ENCODE measurements at places on chromosomes 1 and 21.

GRCh38 chr1:31580513-31580870 is 4.2 kb downstream of the TINAGL1 start:
- no peak for DNase-seq

DNA sequence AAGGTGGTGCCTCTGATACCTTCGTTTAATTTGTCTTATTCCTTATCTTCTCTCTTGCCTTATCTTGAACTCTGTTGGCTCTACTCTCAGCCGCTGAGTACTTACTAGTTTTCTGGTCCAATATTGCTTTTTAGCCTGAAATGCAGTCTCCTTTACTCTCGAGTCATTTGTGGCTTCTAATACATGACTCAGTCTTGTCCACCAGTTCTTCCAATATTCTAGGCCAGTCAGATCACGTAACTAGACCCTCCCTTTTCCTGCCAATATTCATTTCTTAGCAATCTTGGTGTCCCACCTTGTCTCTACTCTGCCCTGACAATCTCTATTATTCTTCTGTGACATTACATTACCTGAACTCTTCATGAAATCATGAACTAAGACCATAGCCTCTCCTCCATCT is 555.8 kb downstream of the DPYD start:
- DNase-seq, result no peak

DNA sequence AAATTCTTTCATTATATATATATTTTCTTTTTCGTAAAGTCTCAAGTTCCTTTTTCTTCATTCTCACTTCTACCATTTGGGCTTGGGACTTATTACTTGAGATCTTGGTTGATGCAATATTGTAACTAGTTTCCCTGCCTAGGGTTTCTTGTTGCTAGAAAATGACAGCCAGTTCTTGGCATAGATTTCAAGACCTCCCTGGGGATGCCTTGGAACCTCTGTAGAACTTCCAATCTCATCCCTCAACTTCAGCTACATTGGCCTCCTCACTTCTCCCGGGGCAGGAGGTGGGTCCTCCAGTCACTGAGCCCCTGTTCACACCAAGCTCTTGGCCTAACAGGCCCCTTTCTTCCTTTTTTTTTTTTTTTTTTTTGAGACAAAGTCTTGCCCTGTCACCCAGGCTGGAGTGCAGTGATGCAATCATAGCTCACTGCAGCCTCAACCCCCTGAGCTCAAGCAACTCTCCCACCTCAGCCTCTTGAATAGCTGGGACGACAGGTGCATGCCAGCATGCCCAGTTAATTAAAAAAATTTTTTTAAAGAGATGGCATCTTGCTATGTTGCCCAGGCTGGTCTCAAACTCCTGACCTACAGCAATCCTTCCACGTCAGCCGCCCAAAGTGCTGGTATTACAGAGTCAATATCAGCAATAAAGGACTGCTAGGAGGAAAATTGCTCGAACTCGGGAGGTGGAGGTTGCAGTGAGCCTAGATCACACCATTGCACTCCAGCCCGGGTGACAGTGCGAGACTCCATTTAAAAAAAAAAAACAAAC is 33.1 kb downstream of the MAP3K7CL start:
- DNase-seq, result no peak

DNA sequence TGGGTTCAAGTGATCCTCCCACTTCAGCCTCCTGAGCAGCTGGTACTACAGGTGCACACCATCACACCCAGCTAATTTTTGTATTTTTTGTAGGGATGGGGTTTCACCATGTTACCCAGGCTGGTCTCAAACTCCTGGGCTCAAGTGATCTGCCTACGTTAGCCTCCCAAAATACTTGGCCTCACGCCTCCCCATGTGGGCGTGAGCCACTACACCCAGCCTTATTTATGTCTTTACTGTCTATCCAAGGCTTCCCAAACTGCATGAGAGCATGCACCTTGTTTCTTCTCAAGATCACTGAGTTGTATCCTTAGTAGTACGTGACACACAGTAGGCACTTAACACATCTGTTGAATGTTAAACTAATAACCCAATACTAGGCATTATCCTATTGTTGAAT is 14.2 kb downstream of the WASF2 start:
- DNase-seq, result no peak

- DNase-seq, result no peak
Observed at GRCh38 chr1:49416758-49417157, 607.0 kb downstream of the AGBL4 start.

DNA sequence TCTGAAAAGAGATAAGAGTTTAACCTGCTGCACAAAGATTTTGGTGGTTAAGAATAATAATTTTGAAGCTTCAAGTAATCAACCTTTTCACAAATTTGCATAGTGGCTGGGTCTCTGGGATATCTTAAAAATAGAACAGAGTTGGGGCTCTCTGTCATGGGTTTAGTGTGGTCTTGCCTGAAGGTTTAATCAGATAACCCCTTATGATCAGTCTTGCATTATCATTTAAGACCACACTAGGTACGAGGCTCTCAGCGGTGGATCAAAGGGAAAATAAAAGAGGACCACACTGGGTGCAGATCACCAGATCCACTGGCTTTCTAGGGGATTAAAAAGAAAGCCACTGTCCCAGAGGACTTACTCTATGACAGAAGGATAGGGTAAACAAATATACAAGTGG is 19.5 kb downstream of the LRRC8C start:
- no peak for DNase-seq
